ENCODE measurements at places on chromosomes 3 and 15.

GRCh38 chr15:73225358-73226015 lies 143.3 kb downstream of the HCN4 start:
- no peak for DNase-seq

- no peak for DNase-seq
These were observed 5.1 kb downstream of the SLC24A1 start for GRCh38 chr15:65626856-65627255.

GRCh38 chr3:197083486-197083885 lies 53.9 kb upstream of the MELTF start:
- DNase-seq = no peak

- DNase-seq = peak; percentile 19
These were observed 59.3 kb upstream of the CHMP2B start for GRCh38 chr3:87167628-87168456.

GRCh38 chr3:13080591-13080990 lies 7.4 kb upstream of the IQSEC1 start:
- DNase-seq = peak; percentile 38

DNA sequence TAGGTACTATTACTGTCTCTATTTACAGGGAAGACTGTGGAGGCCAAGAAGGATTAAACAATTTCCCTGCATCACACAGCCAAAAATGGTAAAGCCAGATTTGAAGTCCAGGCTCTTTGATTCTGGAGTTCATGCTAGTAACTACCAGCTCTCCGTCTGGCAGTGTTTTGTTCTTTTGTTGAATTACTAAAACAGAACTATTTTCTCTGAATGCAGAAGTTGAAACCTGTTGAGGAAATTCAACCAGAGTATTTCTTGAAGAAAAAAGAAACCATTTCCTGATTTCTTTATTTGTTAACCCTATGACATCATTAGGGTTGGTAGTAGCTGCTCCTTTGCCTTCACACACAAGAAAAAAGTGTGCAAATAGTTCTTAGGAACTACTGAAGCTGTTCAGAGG lies 34.3 kb downstream of the CRTC3 start:
- DNase-seq = no peak

GRCh38 chr3:59882746-59883145 lies 832.9 kb upstream of the CFAP20DC start:
- no peak for DNase-seq

DNA sequence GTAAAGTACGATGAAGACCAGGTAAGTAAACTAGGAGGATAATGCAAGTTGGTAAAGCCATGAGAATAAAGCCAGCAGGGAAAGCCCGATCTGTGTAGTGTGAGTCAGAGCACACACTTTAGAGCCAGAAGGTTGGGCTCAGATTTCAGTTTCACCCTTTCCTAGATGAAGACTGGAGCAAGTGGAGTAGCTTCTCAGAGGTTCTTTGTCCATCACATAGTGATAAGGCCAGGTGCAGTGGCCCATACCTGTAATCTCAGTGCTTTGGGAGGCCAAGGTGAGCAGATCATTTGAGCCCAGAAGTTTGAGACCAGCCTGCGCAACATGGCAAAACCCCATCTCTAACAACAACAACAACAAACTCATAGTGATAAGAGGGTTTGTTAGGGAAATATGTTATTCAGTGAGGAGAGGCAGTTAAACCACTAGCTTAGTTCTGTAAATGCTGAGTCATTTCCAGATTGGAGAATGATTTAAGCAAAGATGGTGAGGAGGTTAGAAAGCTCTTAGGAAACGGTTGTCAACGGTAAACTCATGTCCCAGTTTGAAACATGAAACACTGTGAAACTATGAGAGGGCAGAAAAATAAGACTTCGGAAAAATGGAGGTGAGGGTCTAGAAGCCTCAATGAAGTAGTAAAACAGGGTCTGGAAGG lies 39.0 kb downstream of the IL12A start:
- DNase-seq = no peak

DNA sequence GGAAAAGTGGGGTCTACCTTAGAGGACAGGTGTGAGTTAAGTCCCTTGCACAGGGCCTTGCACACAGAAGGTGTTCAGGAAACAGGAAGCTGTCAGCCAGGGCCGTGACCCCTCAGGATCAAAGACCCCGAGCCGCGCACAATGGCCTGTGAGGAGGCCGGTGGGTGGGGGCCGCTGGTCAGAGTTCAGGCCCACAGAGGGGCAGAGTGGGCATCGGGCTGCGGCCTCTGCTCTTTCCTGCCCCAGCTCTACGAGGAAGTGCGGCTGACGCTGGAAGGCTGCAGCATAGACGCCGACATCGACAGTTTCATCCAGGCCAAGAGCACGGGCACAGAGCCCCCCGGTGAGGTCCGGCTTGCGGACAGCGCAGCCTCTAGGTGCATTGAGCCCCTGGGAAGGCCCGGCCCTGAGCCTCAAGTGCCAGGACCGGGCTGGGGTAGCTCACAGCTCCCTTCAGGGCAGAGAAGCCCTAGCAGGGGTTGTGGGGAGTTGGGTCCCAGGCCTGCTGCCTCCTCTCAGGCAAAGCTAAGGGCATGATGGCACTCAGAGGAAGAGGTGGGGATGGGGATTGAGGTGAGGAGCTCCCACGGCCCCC lies 37.2 kb downstream of the PSTPIP1 start:
- no peak for DNase-seq

DNA sequence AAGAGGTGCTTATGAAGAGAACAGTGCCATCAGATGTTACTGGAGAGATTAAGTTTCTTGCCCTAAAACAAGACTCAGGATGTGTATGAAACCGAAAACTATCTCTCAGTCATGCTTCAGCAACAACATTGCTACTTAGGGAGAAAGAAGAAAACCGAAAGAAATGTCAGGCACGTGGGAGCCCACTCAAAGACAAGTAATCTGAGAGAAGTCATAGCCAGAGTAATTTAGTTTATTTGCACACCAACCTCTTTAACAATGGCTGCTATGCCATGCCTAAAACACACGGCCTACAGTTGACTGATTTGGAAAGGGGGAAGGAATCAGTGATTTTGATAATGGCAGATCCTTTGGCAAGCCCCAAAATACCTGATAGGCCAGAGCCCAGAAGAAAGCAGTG lies 162.9 kb downstream of the TIGIT start:
- no peak for DNase-seq

DNA sequence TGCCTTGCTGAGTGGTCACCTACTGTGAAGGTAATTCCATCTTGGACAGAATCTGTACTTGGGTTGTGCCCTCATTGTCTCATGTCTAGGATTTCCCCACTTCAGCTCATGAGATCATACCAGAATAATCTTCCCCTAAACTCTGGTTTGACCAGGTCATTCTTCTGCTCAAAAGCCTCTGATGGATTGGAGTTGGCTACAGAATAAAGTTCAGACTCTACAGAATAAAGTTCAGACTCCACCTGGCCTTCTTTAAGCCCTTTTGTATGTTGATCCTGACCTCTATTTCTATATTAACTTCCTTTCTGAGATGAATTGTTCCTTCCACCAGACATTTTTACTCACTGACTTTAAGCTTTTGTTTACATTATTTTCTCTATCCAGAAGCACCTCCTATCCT lies 6.4 kb upstream of the GLCE start:
- no peak for DNase-seq

GRCh38 chr15:20349774-20350498 lies 191.7 kb downstream of the GOLGA6L6 start:
- DNase-seq = no peak

DNA sequence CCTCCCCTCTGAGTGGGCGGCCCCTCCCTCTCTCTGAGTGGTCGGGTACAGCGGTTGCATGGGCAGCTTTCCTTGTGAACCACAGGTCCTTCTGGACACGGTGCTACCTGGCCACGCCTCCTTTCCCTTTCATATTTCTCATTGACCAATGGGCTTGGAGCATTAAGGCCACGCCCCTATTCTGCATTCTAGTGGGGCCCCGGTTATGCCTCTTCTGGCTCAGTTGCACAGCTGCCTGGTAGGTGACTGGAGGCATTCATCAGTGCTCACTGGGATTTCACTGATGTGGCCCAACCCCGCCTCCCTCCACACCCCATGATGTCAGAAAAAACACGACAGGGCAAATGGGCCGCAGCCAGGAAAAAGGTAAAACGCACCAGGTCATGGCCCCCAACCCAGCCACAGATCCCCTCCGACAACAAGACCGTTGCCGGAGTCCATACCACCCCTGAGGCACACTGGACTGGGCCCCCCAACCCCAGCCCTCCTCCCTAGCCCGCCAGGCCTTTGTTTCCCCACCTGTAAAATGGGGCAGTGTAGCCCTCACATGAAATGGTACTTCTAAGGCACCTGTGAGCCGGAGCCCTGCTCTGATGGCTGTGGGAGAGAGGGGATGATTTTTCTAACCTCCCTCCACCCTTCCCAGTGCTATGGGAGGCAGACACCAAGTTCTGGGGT lies 26.3 kb downstream of the NGRN start:
- peak; percentile 32 for DNase-seq

- no peak for DNase-seq
These were observed 180.6 kb downstream of the CHL1 start for GRCh38 chr3:377158-377561.

DNA sequence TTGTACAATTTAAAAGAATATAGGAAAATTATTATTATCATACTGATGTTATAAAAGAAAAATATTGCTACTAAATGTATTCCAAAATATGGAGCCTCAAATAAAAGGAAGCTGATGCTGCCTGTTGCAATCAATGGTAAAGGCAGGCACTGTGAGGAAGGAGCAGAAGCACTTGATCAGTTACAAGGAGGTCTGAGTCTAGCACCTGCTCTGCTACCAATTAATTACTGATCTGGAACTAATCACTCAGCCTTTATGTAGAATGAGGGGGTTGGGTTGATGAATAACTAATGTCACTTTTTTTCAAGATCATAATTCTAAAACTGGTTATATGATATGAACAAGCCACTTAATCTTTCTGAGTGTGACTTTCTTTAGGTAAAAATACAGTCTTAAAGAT lies 5.5 kb downstream of the ADGRG7 start:
- DNase-seq = no peak

GRCh38 chr15:63338170-63338569 lies 43.5 kb downstream of the CA12 start:
- no peak for DNase-seq

DNA sequence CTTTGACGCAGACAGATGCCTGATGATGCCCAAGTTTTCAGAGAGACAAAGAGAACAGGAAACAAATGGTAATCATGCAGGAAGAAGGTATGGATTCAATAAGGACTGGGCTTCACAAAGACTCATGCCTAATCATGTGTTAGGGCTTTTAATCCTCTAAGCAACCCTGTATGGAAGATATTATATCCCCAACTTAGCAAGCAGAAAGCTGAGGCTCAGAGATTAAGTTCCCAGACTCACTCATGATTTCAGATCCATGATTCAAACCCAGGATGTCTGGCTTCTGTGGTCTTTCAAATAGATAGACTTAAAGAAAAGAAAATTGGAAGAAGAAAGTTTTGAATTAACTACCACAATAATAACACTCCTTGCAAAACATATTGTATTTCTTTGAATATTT lies 4.1 kb upstream of the CLASP2 start:
- DNase-seq = no peak

DNA sequence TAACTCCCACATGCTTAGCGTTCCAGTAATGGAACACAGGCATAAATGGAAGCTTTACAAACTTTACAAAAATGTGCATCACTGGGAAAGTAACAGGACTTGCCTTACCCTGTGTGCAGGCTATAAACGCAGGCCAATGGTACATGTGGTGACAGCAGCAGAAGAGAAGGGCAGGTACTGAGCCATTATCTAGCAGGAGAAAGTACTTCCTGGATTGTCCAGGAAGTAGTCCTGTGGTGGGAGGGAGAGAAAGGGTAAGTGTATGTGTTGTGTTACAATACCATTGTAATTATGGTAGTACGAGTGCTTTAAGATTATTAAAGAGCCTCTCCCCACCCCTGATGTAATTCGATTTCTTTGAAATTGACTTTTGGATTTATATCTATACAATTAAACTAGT lies 5.3 kb downstream of the ATP1B3 start:
- no peak for DNase-seq

DNA sequence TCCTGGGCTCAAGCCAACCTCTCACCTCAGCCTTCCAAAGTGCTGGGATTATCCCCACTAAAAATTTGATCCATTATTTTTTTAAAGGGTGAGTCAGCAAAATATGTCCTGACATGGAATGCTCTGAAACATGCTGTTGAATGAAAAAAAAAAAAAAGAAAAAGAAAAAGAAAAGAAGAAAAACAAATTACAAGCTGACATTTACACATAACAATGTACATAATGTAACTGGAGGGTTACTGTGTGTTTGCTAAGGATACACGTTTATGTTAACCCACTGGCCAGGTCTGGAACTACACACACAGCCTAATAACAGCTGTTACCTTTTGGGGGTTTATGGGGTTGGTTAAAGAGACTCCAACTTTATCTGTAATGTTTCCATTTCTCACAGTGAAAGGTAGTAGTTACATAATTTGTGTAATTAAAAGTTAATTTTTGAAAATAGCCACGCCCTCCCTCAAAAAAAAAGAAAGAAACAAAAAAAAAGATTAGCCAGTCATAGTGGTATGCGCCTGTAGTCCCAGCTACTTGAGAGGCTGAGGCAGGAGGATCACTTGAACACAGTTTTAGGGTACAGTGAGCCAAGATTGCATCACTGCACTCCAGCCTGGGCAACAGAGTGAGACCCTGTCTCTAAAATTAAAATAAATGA lies 3.1 kb upstream of the MESP2 start:
- DNase-seq = no peak
